Stimulated activated CD4-positive, alpha-beta T cell treated with anti-CD3 and anti-CD28 coated beads, Interleukin-1b, Interleukin-23, amount 100 ng/mL, for 1 hour (primary cell): ENCODE measurements at places on chromosomes 11 and 22.

DNA sequence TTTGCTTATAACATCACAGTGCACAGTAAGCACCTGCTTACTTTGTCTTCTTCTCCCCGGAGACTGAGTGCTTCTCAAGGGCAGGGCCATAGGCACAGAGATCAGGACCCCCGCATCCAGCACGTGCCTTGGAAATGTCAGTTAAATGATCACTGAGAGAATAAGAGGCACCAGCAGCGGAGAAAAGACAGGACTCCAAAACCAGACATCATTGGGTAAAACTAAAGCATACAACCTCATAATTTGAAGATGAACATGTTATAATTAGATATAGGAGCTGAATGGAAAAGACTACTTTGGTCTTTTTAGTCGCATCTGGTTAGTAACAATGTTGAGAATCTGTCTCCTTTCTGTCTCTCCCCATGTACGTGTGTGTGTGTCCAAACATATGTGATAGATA lies 1279.9 kb downstream of the LRRC4C start:
- DNase-seq = no peak

GRCh38 chr22:49827853-49828598 lies at the start of gene BRD1:
TSS of gene BRD1 (minus strand) at chr22:49827873. CDS start at chr22:49824317, 3,556 bp downstream.
- DNase-seq = no peak

DNA sequence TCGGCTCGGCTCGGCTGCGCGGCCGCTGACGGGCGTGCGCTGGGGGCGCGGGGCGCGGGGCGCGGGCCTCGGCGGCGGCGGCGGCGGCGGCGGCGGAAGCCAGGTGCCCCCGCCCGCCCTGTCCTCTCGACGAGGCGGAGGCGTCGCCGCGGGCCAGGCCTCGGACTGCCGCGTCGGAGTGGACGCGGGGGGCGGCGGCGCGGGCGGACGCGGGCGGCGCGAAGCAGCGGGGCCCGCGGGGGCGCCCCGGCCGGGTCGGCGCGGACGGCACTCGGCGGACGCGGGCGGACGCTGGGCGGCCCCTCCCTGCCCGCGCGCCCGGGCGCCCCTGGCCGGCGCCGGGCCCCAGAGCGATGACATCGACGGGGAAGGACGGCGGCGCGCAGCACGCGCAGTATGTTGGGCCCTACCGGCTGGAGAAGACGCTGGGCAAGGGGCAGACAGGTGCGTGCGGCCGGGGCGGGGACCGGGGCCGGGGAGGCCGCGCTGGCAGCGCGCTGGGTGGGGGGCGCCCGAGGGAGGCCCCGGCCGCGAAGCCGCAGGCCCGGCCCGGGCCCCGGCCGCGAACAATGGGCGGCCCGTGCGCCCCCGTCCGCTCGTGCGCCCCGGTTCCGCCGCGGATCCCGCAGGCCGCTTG lies at the start of gene BRSK2:
BRSK2 (plus strand) TSS at position 3 of the 637 bp plus-strand sequence; CDS start at position 354, 351 bp downstream.
- no peak for DNase-seq

DNA sequence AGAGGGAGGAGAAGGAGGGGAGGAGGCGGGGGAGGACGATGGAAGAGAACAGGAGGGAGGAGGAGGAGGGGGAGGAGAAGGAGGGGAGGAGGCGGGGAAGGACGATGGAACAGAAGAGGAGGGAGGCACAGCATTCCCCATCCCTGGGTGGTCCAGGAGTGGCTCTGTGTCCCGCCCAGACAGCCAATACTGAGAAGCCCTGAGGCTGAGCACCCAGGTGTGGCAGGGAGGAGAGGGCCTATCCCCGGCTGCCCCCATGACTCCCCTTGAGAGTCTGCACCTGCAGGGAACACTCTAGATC lies 717 bp downstream of the MRGPRE start:
- DNase-seq = no peak

- DNase-seq = no peak
Observed at GRCh38 chr11:134863294-134863693, 451.3 kb upstream of the B3GAT1 start.

DNA sequence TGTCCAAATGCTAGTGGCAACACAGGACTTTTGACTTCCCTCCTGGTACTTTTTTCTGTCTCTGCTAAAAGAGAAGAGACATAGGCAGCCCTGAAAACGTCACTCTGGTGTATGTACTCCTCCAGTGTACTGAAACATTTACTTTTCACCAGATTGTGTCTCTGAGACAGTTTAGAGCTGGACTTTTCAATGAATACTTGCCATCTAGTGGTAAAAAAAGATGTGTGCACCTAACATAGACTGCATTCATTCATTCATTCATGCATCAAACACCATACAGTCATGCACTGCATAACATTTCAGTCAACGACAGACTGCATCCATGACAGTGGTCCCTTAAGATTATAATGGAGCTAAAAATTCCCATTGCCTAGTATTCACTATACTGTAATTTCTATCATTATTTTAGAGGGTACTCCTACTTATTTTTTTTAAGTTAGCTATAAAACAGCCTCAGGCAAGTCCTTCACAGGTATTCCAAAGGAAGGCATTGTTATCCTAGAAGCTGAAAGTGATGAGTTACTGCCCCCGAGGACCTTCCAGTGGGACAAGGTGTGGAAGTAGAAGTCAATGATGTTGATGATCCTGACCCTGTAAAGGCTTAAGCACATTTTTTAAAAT lies 186.2 kb downstream of the SPON1 start:
- DNase-seq = no peak

- DNase-seq = no peak
Observed at GRCh38 chr11:17921659-17922415, 91.0 kb downstream of the SERGEF start.

- no peak for DNase-seq
Observed at GRCh38 chr22:33580310-33580709, 340.0 kb downstream of the LARGE1 start.

DNA sequence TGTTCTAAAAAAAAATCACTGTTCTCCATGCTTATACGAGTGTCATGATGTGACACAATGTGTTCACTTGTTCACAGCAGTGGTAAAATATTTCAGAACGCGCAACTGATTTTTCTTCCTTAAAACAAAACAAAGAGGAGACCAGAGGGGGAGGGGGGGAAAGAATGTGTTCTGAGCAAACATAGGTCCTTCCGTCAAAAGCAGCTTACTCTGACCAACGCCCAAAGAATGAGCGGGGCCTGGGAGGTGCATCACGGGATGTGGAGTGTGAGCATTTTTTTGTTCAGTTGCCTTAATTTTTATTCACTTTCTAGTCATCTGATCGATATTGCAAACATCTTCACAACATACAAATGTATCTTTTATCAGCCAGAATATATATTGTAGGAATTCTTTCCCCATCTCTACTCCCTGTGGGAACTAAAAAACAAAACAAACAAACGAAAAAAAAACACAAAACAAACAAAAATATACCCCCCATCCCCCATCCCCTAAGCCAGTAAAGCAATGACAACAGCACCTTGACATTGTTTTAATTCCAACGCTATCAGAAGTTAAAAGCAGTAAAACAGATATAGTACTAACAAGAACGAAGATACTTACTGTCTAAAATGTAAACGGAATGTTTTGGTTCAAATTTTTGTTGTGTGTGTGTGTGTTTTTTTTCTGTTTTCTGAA lies 43.3 kb downstream of the BDNF start:
- DNase-seq = no peak

- DNase-seq = no peak
Observed at GRCh38 chr11:44620328-44620725, 54.9 kb downstream of the CD82 start.

DNA sequence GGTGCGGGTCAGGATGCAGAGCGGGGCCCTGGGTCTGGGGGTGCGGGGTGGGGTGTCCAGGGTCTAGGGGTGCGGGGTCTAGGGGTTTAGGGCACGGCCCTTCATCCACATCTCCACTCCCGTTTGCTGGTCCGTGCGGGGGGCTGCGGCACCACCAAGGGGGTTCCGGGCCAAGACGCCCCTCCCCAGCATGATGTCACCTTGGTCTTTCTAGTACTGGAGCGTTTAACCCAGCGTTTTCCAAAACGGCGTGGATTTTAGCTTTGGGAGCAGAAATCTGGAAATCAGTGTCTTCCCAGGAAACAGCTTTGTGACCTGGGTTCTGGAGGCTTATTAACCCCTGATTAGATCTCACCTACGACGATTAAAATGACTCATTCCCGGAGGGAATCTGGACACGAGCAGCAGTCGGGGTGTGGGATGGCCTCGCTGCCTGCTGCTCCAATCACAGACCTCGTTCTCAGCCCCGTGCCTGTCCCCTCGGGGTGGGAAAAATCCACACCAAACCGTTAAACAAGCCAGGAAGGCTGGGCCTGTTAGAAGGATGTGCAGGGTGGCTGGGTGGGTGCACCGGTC lies 759 bp downstream of the AP2A2 start:
- DNase-seq = no peak

DNA sequence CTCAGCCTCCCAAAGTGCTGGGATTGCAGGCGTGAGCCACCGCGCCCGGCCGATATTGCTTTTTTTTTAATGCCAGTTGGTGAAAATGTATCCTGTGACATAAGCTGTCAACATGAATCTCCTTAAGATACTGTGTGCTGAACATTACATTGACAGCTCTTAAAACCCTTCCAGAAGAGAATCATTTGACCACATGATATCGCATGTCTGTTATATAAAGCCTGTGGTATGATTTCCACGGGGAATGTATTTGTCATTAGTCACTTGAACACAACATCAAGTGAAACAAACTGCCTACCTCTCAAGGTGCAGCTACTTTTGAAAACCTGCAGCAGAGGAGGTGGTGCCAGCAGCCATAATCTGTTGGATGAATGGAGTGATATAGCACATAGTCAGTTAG lies 67.0 kb downstream of the BCL2L13 start:
- DNase-seq = no peak

DNA sequence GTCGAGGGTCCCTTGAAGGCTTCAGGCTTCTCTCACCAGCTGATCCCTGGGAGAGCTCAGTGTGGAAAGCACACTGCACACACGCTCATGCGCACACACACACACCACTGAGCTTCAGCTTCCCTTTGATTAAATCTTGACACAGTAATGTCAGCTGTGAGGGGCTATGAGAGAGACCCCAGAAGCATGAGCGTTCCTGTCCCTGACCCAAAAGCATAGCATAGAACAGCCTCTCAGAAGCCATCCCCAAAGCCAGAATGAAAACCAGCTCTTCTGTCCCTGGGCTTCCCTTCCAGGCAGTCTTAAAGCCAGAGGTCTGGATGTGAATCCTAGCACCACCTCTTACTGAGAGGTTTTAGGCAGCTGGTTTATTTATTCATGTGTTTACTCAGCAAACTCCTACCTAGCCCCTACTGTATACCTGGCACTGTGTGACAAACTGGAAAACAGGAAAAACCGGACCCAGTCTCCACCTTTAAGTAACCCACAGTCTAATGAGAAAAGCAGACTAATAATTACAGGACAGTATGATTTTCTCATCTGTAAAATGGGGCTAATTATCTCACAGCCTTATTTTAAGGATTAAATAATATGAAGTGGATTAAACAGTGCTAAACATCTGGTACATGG lies 15.9 kb downstream of the GALNT18 start:
- no peak for DNase-seq

GRCh38 chr11:60208146-60208895 lies 25.4 kb upstream of the MS4A6A start:
- DNase-seq = no peak

- no peak for DNase-seq
Observed at GRCh38 chr22:42399315-42400271, 32.6 kb downstream of the NFAM1 start.

GRCh38 chr22:49216579-49216978 lies 611.1 kb downstream of the BRD1 start:
- no peak for DNase-seq

DNA sequence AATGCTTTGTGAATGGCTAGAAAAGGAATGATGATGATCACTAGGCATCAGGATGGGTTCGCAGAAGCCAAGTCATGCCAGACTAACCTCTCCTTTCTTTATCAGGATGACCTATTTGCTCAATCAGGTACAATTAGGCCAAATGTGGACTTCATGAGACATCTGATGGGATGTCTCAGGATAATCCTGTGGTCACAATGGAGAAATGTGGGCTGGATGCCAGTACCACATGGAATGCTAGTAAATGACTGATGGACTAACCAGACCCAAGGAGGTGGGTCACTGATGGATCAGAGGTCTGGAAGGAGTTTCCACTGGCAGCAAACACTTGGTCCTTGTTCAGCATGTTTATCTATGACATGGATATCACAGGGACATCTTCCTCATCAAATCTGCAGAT lies 94.8 kb upstream of the PHOX2A start:
- no peak for DNase-seq

DNA sequence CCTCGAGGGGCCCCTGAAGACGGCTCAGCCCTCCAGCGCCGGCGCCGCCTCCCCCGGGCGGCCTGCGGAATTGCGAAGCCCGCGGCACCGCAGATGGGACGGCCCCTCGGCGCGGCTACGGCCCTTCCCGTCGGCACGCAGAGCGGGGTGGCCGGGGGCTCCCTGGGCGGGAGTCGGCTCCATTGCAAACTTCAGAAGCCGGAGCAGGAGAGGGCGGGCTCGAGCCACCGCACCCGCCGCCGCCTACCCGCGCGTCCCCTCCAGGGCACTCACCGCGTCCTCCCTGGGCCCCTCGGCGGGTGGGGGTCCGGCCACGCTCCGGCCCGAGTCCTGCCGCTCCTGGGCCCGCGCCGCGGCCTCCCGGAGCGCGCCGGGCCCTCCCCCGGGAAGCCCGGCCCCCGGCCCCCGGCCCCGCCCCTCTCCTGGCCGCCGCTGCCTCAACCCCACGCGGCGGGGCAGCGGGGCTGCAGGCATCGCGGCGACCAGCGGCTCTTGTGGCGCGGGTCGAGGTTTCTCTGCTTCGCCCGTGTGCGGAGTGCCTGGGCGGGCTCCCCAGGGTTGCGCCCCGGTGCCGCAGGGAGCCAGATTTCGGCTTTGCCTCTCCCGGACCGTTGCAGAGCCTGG lies at the start of gene PACSIN3:
PACSIN3 (minus strand) TSS at position 359 of the 624 bp plus-strand sequence. CDS start 3,707 bp downstream, outside the sequence.
- no peak for DNase-seq

DNA sequence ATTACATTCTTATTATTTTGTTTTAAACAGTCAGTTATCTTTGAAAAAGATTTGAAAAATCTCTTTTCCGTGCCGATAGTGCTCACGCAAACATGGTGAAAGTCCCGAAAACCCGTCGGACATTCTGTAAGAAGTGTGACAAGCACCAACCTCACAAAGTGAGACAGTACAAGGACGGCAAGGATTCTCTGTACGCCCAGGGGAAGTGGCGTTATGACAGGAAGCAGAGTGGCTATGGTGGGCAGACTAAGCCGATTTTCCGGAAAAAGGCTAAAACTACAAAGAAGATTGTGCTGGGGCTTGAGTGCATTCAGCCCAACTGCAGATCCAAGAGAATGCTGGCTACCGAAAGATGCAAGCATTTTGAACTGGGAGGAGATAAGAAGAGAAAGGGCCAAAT lies 28.7 kb upstream of the CTSD start:
- no peak for DNase-seq

GRCh38 chr22:23527971-23528740 lies 51.9 kb downstream of the IGLL1 start:
- DNase-seq = no peak

GRCh38 chr11:66646828-66647227 lies 8.3 kb downstream of the RBM4 start:
- no peak for DNase-seq
